ENCODE measurements at places on chromosomes 12 and 14.

DNA sequence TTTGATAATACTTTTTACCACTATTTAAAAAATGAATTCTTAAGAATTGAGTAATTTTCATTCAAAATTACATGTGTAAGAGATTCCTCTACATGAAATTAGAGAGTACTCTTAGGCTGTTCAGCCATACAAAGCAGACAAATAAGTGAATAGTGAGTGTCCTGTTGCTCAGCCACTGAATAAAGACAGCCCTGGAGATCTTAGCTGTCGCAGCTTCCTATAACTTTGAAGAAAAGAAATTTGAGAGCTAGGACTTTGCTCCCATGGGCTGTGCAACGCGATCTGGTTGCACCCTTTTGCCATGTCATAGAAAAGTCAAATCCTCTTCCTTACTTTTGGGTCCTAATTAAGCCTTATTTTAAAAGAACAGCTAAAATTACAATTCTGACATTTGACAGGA, 40.9 kb upstream of the LRIG3 start:
- no peak for DNase-seq

DNA sequence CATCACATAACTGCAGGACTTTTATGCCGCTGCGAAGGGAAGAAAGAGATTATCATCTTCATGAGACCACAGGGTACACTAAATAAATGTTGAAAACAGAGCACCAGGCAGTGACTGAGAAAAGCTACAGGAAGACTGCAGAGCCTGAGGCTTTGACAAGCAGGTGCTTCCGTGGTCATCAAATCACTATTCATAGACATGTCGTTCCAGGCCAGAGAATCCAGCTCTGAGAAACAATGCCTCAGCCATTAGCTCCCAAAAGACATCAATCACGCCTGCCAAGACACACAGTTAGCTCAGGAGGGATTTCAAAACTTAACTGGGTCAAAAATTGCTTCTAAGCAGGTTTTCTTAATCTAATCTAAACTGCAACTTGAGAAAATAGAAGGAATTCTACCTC, 47.2 kb upstream of the GARIN6 start:
- DNase-seq: no peak

DNA sequence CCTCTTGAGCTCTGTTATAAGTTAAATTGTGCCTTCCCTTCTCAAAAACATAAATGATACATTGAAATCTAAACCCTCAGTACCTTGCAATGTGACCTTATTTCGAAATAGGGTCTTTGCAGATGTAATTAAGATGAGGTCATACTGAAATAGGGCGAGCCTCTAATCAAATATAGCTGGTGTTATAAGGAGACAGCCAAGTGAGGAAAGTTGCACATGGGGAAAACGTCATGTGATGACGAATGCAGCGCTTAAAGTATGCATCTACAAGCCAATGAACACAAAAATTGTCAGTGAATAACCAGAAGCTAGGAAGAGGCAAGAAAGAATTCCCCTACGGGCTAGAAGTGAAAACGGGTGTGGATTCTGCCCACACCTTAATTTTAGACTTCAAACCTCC, 305.2 kb upstream of the FOXG1 start:
- no peak for DNase-seq

DNA sequence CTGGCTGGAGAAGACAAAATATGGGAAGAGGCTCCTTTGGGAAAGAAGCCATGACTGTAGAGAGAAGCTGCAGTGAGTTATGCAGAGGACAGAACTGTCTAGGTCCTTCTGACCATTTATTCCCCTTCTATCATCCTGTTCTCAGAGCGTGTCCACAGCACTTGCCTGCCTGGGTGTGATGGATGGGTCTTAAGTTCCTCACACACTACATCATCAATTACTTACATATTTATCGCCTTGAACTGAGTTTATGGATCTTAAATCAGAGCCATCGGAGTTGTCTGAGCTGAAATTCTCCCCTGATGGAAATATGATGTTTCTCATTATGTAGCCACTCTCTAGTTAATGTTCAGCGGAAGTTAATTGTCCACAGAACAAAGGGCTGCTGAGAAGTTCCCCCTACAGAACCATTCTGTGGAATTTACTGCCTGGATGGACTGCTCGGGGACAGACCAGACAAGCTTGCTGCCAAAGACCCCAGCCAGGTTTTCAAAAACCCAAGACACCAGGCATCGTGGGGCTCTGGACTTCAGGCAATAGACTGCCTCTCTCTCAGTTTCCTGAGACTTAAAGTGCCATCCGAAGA, 232.5 kb upstream of the NOS1 start:
- DNase-seq: no peak

- no peak for DNase-seq
Observed at GRCh38 chr14:90276646-90277367, 20.5 kb downstream of the PSMC1 start.

DNA sequence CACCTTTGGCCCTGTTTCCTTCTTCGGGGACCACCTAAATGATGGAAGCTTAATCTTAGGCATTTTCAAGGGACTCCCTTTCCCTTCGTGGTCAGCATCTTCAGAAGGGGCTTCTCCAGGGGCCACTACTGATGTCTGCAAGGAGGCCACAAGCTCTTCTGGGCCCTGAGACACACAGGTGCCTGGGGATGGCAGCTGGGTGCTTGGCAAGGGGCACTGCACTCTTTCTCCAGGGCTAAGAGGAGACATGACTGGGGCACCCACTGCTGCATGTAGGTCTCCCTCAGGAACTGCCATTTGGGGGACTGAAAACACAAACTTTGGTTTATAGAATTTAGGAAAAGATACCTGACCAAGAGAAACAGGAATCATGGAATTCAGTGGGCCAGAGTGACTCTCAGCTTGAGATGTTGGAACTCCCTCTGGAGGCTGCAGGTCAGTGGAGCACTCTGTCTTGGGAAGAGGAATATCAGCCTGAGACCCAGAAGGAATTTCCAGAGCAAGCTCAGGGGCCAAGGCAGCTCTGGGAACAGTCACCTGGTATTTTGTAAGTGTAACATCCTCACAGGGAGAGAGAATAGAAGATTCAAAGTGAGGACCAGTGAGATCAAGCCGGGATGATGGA, 16.0 kb downstream of the PLD4 start:
- peak; percentile 24 for DNase-seq

DNA sequence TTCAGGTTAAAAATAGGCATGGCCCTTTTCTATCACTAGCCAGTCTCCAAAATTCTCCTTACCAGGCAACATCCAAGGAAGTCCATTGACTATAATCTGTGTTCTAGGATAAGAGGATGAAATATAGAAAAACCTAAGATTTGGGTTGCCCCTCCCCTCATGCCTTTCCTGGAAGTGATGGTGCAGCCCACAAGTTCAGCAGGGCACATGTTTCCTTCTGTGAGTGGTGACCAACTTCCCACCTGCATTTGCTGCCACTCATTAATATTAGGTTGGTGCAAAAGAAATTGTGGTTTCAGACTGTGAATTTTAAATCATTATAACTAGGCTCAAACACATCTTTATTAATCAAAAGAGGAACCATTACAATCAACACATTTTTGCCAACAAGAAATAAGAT, 250.5 kb upstream of the FKBP4 start:
- DNase-seq: no peak

DNA sequence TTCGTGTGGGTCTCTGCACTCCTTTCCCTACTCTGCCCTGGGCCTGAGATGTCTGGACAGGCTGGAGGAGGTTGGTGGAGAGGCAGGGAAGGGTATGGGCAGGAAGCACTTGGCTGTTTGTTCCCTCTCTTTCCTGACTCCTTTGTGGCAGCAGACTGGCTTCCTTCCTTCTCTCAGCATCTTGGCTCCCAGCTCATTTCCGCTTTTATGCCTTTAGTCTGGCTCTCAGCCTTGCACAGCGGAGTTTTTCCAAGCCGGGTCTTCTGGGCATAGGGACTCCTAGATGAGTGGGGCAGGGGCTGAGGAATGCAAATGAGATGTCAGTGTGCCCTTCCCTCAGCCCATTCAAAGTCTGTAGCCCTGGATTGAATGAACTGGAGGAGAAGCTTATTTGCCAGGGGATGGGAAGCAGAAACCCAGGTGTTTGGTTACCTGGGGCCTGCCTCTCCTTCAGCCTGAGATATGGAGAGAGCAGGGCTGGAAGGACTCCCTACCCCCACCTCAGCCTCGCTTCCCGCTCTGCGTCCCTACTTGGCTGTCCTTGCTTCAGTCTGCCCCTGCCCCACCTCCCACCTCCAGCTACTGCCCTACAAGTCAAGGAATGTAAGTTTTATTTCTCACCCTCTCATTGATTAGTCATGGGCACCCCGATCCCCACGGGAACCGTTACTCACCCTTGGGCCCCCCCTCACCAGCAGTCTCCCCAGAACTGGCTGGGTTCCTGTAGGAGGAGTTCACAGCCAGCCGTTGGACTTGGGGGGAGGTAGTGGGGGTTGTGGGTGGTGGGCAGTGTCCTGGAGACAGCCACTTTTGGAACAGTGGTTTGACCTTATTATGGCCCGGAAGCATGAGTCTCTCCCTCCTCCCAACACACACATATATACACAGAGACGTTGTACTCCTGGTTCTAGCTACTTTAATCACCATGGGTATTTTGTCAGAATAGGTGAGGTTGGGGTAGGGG, 9.3 kb upstream of the ITGA5 start:
- DNase-seq: peak; percentile 37

GRCh38 chr14:65774041-65774440, 361.5 kb downstream of the FUT8 start:
- no peak for DNase-seq

DNA sequence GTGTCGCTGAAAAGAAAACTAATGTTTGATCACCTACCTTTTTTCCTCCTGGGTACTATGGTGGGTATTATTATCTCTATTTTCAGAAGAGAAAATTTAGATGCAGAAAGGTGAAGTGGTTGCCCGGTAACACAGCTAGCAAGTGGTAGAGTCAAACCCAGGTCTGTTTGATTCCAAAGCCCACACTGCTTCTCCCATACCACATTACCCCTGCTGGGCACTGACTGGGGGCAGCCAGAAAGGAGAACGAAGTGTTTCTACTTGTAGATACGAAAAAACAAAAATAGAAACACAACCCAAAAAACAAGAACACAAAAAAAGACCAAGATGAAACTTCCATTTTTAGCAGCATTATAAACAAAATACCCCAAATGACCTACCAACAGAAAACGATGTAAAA, 142.2 kb downstream of the SLC41A2 start:
- no peak for DNase-seq

DNA sequence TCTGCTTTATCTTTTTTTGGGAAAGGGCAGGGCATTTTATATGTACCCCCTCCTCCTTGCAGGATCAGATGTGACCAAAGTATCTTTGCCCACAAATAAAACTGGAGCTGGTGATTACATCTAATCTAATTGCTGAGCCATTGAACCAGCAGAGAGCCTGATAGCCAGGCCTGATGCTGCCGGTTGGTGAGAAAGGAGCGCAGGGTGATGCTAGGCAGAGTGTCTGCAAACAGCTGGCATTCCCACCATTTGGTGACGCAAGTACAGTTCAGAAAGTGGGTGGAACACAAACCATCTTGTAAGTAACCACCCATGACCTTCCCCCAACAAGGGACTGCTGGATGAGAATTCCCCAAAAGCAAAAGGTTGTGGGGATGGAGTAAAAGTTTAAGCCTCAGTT, 12.7 kb downstream of the DPPA3 start:
- no peak for DNase-seq

DNA sequence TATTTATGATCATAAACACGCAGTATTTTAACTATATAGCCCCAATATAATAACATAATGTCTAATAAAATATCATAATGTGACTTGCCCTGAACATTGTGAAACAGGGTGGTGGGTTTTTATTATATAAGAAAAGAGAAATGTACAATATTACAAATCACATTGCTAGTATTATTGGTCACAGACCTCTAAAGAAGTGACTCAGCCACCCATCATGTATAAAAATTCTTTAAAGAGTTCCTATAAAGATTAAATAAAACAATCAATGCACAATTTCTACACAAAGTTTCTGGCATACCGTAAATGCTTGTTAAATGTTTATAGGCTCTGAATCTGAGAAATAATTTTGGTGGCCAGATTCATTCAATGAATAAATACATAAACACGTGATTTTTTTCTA, 28.9 kb downstream of the ABCC9 start:
- DNase-seq: no peak

- DNase-seq: no peak
Observed at GRCh38 chr14:51094282-51094821, 553 bp downstream of the TRIM9 start.

DNA sequence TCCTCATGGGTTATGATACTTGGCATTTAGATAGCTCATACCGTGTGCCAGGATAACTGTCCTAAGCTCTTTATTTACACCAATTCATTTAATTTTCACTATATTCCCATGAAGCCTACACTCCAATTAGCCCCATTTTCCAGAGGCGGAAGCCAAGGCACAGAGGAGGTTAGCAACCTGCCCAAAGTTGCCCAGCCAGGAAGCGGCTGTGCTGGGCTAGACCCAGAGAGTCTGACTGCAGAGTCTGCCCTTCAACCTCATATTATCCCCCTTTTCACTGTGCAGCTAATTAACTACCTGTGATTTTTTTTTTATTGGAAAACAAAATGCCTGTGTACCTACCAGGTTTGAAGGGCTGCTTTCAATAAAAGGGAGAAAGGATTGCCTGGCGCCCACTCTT, 2.5 kb downstream of the RFLNA start:
- no peak for DNase-seq

All from lung (tissue), 17 donors.